BE2C (cell line): ENCODE measurements at places on chromosomes 3 and 15.
A peak's percentile ranks its signal among the peaks of the same experiment; 100 is the strongest.

DNA sequence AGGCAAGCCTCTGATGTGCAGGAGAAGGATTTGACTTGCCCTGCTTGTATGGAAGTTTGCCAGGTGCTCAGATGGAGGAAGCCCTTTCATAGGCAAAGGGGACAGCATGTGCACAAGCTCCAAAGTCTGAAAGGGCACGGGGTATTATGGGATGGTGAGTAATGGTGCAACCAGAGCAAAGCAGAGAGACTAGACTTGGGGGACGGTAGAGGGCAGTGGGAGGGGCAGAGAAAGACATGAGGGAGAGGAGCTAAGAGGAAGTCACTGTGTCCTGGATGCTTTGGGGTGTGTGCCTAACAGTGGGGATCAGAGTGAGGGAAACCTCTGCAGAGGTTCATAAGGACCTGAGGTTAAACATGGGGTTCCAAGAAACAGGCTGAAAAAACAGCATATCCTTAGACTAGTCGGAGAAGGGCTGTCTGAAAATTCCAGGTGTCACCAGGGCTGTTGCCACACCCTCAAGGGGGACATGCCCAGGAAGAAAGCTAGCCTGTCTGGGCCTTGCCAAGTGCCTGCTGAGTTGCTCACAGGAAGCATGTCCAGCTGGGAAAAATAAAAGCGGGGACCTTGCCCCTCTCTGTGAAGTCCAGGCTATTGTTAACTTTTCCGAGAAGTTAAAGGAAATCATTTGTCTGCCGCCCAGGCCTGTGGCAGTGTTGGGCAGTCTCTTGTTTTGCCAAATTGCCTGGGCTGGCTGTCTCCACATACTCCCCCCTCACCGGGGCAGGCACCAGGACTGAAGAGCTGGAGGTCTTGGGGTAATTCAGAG is 47.1 kb downstream of the HRH1 start:
- DNase-seq, result no peak

GRCh38 chr3:160400702-160401150 is 1.3 kb downstream of the SMC4 start:
- DNase-seq, result peak; percentile 29

DNA sequence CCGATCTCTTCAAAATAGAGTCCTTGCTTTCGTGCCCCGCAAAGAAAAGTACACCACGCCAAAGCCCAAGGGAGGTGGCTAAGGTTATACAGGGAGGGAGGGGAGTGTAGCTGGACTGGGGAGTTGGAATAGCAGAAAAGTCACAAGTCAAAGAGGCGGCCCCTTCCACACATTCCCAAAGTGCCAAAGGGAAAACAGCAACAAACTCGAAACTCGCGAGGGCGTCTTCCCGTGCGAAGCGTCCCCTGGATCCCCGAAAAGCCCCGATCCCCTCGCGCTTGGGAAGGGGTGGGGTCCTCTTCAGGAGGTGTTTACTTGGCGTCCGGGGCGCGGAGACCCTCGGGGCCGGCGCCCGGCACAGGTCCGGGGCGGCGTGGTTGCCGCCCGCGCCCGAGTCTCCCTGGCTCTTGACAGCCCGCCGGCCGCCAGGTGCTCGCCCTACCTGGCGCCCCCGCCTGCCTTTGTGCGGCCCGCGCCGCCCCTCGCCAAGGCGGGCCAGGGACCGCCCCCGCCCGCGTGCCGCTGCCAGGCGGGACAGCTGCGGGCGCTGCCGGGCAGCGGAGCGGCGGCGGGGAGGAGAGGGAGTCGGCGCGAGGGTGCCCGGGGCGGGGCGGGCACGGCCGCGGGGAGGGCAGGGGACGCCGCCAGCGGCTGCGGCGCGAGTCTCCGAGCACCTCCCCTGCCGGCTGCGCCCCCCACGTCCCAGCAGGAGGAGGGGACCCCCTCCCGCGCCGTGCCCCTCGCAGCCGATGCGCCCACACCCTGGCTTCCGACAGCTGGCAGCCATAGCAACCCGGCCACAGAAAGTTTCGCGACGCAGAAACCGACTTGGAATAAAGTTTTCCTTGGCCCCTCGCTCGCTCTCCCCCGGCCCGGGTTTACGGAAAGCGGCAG is 966 bp downstream of the MYO1E start:
- peak; percentile 9 for DNase-seq

- peak; percentile 47 for DNase-seq
Measured at GRCh38 chr15:43518197-43518761, 871 bp downstream of the MAP1A start.

DNA sequence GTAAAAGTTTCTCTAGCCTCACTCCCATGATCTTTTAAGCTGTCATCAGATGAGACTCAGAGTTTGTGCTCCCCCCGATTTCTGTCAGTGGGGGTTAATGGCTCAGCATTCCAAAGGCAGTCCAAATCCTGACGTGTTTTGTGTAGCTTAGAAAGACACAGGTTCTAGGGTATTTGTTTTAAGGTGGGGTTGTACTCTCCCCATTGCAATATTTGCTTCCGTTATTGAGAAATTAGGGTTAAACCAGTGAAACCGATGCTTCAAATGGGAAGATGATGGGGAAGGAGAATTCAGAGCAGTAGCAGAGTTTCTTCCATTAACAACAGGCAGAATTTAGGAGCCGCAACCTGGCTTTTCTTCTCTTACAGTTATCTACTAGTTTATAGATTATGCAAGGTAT is 3.4 kb downstream of the PIGB start:
- no peak for DNase-seq
